Activated CD4-positive, alpha-beta T cell treated with anti-CD3 and anti-CD28 coated beads for 24 hours (primary cell): ENCODE measurements at places on chromosomes 7 and 10.

GRCh38 chr7:139203992-139204391, 27.0 kb upstream of the UBN2 start:
- DNase-seq: no peak

DNA sequence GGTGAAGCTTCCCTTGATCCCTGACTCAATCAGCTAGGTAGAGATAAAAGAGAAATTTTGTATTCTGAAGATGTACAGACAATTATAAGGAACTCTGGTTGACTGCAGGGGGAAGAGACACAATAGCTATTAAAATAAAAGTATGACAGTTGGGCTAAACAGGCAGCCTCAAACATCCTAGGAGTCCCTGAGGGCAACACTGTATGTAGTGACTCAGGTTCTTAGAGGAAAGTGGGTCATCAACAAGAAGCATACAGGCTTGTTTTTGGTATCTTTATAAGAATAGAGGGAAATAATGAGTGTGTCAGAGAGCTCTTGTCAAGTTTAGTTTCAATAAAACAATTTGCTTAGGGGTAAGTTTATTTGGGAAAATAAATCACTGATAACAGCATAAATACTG, 150.3 kb downstream of the AUTS2 start:
- no peak for DNase-seq

DNA sequence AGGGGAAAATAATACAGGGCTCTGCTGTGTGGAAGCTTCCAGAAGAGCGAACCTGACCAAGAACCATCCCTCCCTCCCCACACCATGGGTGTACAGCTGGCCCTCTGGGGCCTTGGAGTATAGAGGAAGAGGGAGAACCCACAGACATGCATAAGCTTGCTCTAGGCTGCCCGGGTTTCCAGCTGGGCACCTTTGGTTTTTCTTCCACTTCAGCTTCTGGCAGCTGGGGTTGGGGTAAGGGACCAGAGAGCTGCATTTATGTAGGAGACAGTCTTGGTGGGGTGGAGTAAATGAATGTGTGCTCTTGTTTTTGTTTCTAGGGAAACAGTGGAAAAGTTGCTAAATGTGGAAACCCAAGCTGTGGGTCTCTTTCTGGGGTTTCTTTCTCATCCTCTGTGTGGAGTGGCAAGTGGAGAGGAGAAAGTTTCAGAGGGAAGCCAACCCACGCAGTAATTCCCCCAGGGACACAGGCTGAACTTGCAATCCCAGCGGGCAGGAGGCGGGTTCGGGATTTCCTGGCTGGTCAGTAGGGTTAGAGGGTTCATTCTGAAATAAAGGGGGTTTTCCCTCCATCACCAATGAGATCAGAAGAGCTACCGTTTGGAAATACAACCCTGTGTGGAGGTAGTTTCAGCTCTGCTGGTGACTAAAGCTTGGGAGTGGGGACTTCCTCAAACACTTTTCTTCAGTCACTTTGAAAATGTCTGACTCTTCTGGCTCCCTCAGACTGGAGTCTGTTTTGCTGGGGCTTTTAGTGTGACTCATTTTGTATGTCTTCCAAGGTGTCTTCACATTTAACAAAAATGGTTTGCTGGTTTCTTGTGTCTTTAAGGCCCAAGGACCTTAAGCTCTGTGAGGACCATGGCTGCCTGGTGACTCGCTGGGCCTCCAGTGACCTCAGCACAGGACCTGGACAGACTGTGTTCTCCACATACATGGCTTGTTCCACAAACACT, 22.2 kb upstream of the SRGN start:
- peak; percentile 50 for DNase-seq

DNA sequence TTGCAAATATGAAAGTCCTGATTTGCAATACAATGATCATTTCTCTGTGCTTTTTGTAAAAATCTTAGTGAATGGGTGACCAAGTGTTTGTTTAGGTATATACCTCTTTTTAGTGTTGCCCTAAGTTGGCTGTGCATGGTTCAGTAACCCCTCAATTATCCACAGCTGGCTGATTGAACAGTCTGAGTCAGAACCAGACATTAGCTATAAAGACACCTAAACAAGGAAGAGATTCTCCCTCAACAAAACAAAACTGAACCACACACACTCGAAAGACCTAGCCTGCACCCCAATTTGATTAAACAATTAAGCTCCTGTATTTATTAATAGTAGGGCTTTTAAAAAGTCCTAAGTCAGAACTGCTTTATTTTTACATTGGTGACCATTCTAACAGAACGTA, 2.8 kb downstream of the RSBN1L start:
- DNase-seq: no peak

DNA sequence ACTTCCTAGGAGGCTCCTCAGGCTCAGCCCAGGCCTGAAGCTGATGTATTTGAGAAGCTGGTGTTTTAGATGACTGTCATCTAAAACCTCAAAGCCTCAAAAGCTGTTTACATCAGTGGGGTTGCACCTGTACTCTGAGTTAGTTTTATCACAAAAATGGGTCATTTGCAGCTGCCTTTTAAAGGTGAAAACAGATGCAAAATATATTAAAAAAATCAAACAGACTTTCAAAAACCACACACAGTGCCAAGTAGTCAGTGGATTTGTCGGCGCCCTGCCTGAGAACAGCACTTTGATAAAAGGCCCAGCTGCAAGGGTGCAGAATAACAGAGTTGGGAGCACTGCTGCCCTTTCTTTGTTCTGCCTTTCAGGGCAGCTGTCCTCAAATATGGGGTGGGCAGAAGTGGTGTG, 103.0 kb downstream of the VOPP1 start:
- DNase-seq: no peak

GRCh38 chr7:128063088-128063487, 31.9 kb upstream of the LRRC4 start:
- no peak for DNase-seq

GRCh38 chr7:46810986-46811385, 770.9 kb downstream of the TNS3 start:
- no peak for DNase-seq

DNA sequence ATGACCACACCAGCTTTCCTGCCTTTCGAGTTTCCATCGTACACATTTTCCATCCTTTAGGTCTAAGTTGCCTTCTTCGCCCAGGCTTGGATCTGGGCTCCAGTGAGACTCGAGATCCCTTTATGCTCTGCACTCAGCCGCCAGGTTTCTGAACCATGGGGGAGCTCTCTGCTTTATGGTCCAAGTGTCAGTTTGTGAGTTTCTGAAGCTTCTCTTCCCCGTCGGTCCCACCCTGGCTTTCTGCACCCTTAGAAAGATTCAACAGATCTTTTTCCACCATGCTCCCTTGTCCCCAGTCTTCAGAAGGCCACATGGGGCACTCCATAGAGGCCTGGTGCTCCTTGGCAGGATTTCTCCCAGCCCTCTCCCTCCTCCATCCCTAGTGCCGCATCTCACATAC, 402.0 kb downstream of the PTPRN2 start:
- DNase-seq: no peak

GRCh38 chr10:77173615-77174461, 463.8 kb downstream of the KCNMA1 start:
- DNase-seq: peak; percentile 54

DNA sequence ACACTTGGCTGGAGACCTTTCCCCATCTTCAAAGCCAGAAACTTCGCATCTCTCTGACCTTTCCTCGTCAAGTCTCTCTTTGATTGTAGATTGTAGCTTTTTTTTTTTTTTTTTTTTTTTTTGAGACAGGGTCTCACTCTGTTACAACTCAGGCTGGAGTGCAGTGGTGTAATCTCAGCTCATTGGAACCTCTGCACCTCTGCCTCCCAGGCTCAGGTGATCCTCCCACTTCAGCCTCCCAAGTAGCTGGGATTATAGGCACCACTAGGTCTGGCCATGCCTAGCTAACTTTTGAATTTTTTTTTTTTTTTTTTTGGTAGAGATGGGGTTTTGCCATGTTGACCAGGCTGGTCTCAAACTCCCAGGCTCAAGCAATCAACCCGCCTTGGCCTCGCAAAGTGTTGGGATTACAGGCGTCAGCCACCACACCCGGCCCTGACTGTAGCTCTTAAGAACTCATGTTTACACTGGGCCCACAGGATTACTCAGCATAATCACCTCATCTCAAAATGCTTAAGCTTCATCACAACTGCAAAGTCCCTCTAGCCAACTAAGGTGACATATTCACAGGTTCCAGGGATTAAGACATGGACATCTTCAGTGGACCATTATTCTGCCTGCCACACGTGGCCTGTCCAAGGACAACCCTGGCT, 11.7 kb downstream of the POLL start:
- DNase-seq: no peak

- DNase-seq: no peak
Measured at GRCh38 chr10:63267414-63268148, 134.5 kb downstream of the NRBF2 start.
